ENCODE measurements at places on chromosomes 13 and 19.
A peak's percentile ranks its signal among the peaks of the same experiment; 100 is the strongest.

DNA sequence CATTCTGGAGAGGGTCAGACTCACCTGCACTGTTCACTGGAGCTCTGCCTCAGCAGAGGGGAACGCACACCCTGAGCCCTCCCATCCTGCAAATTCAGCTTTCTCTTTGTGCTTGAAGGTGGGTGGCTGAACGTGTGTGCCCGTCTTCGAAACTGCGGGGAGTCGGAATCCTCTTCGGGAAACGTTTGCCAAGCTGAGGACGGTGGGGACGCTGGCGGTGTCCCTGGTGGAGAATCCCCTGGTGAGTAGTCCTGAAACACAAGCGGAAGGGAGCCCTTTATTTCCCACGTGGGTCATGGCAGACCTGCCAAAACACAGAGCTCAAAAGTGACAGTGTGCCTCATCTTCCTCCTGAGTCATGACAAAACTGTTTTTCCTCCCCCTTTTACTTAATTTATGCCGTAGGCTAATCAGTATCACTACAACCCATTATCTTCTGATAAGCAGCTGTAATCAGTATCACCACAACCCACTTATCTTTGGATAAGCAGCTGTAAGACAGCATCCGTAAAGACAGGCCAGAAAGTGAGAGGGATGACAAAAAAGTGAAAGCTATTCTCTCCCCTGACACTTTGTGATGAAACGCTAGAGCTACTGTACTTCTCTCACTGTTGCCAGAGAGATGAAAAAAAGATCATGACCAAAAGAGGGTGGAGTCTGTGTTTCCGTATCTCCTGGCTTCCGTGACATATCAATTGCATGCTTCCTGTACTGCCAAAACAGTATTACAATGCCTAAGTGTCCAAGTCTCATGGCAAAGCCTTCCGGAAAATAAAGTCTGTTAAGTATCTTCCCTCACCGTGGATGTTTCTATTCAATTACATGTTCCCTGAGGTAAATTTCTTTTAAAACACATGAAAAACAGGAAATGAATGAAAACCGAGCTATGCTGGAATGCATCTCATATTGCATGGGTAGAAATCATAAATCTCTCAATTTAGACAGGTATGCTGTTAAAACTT, 155.5 kb downstream of the TBC1D4 start:
- no peak for DNase-seq

DNA sequence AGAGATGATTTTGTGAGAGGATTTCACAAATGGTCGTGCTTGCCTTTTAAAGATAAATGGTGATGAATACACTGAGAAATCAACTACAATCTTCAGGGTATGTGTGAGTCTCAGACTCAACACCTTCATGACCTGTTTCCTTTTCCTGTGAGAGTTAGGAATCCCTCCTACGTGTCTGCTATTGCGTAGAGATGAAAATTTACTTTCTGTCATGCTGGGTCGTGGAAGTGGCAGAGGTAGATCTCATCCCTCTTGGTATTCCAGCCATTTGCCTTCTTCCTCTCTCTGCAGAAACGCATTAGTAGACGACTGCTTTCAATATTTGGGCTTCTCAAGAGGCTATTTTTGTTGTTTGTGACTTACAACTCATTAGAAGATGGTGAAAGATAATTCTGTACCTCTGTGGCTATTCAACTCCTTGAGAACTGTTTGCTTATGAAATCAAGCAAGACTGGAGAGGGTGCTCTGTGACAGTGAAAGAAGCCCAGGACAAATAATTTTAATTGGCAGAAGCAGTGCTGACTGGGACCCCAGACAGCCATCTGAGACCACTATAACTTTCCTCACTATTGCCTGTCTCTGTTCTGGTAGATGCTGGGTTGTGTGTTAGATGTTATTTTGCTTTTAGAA, 233.1 kb downstream of the LACC1 start:
- DNase-seq = no peak

GRCh38 chr13:112907871-112908331, 61.1 kb upstream of the MCF2L start:
- DNase-seq = no peak

DNA sequence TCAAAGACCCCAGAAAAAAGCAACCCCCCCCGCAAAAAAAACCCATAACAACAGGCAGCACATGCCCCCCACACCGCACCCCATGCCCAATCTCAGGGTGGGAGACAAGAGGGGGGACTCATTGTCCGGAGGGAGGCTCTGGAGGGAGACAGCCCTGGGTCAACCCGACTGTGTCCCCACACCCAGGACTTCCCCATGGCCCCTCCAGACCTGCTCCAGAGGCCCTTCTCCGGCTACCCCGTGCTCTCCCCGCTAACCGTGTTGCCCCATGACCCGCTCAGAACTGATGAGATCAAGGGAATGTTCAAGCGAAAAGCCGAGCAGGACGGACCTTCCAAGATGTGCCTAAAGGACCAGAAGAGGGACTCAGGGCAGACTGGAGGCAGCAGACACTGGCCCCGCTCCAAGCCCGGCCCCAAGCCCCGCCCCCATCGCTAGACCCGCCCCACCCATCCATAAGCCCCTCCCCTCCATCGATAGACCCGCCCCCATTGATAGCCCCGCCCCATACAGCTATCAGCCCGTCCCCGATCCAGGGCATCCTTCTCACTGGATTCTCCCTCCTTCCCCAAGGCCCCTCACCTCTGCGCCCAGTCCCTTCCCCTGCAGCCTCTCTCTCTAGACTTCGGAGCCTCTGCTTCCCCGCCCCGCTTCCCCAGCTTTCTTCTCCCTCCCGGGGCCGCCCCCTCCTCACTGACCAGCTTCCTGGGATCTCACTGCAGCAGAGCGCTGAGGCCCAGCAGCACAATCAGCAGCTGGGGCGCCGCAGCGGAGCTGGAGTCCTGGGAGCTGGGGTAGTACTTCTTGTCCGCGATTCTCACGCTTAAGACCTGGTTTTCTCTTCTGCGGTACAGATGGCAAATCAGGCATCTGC, 2.2 kb downstream of the BST2 start:
- peak; percentile 49 for DNase-seq

GRCh38 chr19:2208975-2209374, 27.2 kb downstream of the PLEKHJ1 start:
- DNase-seq = no peak

DNA sequence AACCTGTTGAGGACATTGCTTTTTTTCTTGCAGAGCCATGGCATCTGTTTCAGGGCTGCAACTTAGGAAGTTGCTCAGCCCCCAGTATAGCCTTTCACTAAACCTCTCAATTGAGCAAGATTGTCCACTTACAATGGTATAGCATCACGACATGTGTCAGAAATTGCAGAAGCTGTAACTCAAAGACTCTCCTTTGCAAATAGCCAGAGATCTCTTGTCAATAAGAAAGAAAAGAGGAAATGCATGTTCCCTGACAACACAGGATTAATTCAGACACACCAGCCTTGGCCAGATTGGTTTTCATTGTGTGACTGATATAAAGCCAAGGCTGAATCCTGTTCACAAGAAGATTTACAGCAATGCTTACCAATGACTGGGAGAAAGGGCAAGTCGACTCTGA, 38.7 kb upstream of the CYSLTR2 start:
- DNase-seq = no peak

- no peak for DNase-seq
Measured at GRCh38 chr13:47327861-47328260, 431.0 kb upstream of the HTR2A start.

GRCh38 chr13:108917581-108917980, 288.2 kb downstream of the MYO16 start:
- no peak for DNase-seq

GRCh38 chr19:904545-904944, 8.5 kb downstream of the R3HDM4 start:
- DNase-seq = no peak

DNA sequence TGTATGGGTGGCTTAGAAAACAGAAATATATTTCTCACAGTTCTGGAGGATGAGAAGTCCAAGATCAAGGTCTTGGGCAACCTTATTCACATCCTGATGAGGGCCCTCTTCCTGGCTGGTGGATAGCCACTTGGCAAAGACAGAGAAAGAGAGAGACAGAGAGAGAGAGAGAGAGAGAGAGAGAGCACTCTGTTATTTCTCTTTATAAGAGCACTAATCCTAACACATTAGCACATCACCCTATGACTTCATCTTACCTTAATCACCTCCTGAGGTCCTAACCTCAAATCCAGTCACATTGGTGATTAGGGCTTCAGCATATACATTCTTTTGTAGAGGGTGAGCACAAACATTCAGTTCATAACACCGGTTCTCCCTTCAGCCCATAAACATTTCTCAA, 430.3 kb downstream of the EFNB2 start:
- DNase-seq = no peak

GRCh38 chr19:10431943-10432735, 11.8 kb downstream of the PDE4A start:
- no peak for DNase-seq

GRCh38 chr13:31503626-31504025, 235.7 kb upstream of the RXFP2 start:
- no peak for DNase-seq

DNA sequence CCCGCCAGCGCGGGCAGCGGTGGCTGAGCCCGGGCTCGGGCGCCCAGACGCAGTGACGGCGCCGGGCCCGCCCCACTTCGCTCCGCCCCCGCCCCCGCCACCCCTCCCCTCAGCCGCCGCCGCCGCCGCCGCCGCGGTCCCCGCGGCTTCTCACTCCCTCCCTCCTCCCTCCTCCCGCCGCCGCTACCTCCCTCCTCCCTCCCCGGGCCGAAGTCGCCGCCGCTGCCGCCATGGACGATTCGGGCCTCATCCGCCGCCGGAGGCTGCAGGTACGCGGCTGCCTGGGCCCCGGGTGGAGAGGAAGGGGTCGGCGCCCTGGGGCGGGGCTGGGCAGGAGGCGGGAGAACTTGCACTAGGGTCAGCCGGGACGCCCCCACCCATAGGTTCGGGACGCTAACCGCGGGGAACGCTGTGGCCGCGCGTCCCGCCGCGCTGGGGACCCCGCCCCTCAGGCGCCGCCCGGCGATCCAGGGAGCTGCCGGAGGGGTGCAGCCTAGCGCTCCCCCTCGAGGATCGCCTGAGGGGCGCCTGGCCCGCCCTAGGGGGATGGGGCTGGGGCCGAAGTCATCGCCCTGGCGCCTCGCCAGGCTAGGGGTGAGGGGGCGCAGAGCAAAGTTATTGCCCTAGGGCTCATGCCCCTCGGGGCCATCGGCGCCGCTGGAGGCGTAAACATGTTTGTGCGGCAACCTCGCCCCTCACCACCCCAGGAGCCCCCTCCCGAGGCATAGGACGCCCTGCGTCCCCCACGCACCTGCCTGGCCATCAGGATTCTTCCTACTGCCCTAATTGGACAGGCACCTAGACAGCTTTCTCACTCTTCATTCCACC, 427 bp downstream of the RTBDN start:
- DNase-seq = no peak

DNA sequence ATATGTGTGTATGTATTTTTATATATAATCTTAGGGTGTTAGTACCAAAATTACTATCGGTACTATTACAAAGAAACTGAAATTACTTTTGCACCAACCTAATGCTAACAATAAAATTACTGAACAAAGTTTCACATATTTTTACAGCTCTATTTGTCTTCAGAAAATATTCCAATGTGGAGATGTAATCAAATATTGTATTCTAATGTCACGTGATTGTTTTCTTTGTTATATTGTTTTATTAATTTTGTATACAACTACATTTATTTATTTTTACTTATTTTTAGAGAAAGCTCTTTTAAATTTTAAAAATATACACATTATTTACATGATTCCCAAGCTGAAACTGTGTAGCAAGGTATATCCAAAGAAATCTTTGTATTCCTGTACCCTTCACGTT, 227.1 kb upstream of the KLF12 start:
- no peak for DNase-seq

DNA sequence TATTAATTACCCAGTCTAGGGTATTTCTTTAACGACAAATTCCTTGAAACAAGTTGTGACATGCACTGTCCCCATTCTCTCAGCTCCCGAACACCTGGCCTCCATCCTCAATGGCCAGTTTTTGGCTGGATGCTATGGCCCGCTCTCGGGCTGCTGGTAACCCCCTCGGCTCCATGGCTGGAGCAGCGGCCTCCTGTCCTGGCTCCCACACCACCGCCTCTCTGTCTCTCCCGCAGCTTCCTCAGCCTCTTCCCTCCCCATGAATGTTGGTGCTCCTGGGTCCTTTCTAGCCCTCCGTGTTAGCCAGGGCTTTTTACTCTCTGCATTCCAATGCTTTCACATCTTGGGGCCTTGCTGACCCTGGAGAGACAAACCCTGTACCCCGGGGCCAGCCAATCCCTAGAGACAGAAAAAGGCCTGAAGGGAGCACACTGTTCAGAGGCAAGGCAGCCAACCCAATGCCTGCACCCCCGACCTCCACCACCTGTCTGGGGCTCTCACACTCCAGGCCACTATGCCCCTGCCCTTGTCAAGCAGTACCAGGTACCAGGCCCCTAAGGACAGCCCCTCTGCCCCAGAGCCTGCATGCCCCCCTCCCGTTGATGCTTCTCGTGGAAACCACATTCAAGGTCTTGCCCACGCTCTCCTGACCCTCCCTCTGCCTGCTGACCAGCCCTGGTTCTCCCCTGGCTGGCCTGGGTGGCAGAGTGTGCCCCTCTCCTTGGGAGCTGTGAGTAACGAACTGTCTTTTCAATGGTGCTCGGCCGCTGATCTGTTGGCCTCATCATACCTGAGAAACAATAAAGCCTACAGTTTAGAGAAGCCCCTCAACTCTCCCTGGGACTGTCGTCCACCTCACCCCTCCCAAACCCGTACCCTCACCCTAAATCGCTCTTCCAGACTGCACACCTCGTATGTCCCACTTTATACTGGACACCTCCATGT, 86.9 kb upstream of the GPR183 start:
- no peak for DNase-seq

DNA sequence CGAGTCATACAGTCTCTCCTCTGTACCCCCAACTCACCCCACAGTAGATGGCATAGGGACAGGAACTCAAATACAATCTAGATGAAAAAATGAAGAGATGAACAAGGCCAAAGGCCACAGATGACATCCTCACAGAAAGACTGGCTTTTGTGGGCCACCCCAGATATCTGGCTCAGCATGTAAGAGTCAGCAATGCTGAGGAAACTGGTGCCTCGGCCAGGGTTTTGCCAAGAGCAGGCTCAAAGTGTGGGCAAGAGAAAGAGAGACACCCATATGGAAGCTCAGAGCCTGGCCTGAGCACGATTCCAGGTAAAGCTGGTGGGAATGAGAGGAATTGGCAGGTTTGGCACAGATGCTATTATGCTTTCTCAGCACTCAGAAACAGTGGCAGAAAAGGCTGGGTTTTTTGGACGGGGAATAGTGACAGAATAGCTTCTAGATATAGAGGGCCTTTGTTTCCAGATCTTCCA, 460.6 kb downstream of the FOXO1 start:
- no peak for DNase-seq

DNA sequence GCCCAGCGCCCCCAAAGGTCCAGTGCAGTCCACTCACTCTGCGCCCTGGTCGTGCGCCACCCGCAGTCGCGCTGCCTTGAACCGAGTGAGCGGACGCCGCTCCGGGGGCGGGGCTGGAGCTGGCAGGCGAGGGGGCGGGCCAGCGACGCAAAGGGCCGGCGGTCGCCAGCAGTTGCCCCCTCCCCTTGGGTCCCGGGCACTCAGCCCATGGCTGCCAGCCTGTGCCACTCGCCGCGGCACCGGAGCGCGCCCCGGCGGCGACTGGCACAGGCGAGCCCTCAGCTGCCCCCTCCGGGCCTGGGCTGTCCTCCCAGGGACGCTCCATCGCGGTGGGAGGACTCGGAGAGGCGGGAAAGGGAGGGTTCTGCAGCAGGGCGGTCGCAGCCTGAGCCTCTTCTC, at the start of gene S1PR5:
TSS of gene S1PR5 (minus strand) at position 87 of the 399 bp plus-strand sequence. CDS start 2,436 bp downstream, outside the sequence.
- peak; percentile 35 for DNase-seq

Measured in A549 (cell line).